ENCODE measurements at places on chromosomes 7 and 10.
A peak's percentile ranks its signal among the peaks of the same experiment; 100 is the strongest.

- DNase-seq: peak; percentile 59
Observed at GRCh38 chr10:132109341-132110110, 43.8 kb downstream of the JAKMIP3 start.

DNA sequence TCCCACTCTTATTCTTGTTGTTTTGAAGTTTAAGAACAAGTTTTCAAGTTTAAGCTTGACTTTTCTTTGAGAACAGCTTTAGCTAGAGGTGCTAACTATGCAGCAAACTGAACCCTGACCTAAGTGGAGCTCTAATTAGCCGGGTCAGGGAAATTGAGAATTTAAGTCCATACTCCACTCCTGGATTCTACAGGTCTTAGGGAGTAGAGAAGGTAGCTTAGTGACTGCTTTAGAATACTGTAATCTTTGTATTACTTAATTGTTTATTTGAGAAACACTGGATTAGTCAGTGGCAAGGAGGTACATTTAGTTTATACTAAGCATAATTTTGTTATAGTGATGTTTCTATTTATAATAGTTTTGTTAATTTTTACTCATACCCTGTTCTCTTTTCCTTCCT lies 74.6 kb upstream of the STRIP2 start:
- no peak for DNase-seq

- no peak for DNase-seq
Observed at GRCh38 chr10:126288547-126289493, 99.5 kb downstream of the ADAM12 start.

DNA sequence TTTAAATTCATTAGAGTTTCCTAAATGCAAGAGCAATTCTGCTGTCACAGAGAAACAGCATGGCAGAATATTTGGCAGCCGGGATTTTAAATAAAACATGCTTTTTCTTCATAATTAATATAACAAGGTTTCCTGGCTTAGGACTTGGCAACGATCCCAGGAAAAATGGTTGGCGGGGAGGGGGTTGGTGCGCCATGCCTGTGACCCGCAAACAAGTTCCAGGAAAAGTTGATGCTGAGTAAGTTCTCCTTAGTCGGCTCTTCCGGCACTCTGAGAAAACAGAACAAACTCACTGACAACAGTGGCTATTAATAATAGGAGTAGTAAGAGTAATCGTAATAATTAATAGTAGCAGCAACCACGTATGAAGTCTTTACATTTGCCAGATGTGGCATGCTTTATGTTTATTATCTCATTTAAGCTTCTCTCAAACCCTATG lies 4.6 kb downstream of the HABP2 start:
- DNase-seq: no peak

DNA sequence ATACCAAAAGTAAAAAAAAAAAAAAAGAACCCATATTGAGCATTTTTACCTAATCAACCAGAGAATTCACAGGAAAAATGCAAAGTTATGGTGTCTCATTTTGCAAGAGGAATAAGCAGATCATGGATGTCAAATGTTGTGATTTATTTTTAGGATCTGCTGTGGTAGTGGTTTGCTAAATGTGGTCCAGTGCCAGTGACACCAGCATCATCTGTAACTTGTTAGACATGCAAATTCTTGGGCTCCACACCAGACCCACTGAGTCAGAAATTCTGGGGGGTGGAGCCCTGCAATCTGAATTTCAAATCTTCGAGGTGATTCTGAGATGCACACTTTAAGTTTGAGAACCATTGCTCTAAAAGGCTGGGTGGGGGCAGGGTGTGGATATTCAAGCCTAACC lies 30.1 kb upstream of the ZEB1 start:
- DNase-seq: no peak

GRCh38 chr10:123890756-123891143 lies 857 bp downstream of the CPXM2 start:
- peak; percentile 21 for DNase-seq

- DNase-seq: no peak
Observed at GRCh38 chr7:18960725-18961124, 156.7 kb downstream of the TWIST1 start.

DNA sequence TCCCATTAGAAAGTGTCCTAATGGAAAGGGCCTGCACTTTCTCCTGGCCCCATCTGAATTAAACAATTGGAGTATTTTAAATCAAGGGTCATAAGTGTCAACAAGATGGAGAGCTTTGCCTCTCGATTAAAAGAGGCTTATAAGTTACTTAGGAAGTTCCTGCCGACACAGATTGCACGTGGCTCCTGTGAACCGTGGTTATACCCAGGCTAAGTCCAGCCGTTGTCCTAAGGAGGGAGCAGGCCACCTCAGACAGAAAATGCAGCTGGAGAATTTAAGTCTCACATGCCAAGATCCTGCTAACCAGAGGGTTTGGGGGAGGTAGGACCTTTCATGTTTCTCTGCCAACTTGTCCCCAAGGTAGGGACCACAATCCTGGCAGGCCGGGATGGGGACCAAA lies 626.5 kb upstream of the GALNT17 start:
- DNase-seq: no peak

GRCh38 chr7:50146692-50147091 lies 53.6 kb upstream of the ZPBP start:
- DNase-seq: no peak
